ENCODE measurements at places on chromosomes 7 and 10. TPM values are rescaled to one million over a fixed set of nuclear protein-coding genes. Genes with fewer than 3 reads are reported as not detected.

Gene A1CF
- total RNA-seq = 213 TPM

Gene SEC31B
- total RNA-seq = 6.7 TPM

Gene PTPRE
- 1.6 TPM for total RNA-seq

Gene RFC2
- total RNA-seq = 11.3 TPM

Gene TCF7L2
- 18.7 TPM for total RNA-seq

Gene ELFN1
- 17.5 TPM for total RNA-seq

Gene PLAC9
- total RNA-seq = 2.2 TPM

Data from left lobe of liver (tissue), 2 donors.